ENCODE measurements at places on chromosomes 12 and 14. TPM values are rescaled to one million over a fixed set of nuclear protein-coding genes. Genes with fewer than 3 reads are reported as not detected.

DNA sequence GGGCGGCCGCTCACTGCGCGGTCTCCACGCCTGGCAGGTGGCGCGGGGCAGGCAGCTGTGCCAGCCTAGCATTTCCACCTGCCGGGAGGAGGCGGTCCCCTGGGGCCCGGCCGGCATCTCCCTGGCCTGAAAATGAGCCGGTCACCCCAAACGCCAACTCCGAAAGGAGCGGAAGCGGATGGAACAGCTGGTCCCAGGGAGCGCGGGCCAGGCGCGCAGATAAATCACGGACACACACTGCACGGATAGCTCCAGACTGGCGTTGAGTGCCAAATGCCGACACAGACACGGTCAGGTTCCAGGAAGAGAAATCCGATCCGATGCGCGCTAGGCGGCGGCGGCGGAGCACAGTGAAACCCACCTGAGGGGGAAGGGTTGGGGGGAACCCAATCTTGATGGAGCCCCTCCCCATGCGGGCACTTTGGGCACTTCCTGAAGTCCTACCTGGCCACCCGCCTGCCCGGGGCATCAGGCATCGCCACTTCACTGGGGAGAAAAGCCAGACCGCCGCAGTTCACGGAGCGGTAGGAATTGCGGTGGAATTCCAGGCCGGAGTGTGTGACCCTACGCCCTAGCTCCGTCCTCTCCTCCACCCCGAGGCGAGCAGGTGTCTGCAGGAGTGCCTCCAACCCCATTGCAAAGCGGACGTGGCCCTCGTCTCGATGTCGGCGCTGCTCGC is 624 bp upstream of the PLEKHD1 start:
- no peak overlapping the region for H3K4me3 ChIP-seq
- H3K27ac ChIP-seq, result no peak overlapping the region
- H3K27me3 ChIP-seq, result peaks cover 53% of the 10 kb centered on the region
- DNase-seq, result no peak
- no peaks in the 10 kb centered on the region for H3K4me1 ChIP-seq

DNA sequence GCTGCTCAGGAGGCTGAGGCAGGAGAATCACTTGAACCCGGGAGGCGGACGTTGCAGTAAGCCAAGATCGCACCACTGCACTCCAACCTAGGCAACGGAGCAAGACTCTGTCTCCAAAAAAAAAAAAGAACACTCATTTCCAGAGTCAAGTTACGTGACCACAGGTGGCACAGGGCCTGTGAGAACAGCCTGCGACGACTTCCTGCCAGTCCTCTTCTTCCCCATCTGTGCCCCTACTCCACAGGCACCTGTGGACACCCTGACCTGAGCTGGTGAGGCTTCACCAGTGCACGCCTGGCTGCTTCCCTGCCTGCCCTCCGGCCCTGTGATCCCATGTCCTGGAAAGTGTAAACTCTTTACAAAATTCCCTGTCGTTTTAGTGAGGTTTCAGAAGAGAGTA is 77.7 kb downstream of the PPP2R5C start:
- peak; percentile 66 for DNase-seq
- peaks cover 31% of the 10 kb centered on the region for H3K36me3 ChIP-seq
- no peaks in the 10 kb centered on the region for H3K27me3 ChIP-seq
- H3K4me3 ChIP-seq, result peak overlapping the region; percentile 20

DNA sequence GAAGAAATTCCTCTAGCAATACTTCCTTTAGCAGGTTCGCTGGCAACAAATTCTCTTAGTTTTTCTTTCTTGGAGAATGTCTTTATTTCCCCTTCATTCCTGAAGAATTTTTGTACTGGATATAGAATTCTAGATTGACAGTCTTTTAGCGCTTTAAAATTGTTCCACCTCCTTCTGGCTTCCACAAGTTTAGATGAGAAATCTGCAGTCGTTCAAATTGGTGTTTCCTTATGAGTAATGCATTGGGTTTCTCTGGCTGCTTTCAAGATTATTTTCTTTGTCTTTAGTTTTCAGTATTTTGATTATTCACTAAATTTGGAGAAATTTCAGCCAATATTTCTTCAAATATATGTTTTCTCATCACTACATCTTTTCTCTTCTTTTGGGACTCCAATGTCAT is 33.3 kb upstream of the FGF6 start:
- H3K27ac ChIP-seq, result no peak overlapping the region
- peaks cover 7% of the 10 kb centered on the region for H3K36me3 ChIP-seq
- H3K27me3 ChIP-seq, result peaks cover 20% of the 10 kb centered on the region
- no peak for DNase-seq

DNA sequence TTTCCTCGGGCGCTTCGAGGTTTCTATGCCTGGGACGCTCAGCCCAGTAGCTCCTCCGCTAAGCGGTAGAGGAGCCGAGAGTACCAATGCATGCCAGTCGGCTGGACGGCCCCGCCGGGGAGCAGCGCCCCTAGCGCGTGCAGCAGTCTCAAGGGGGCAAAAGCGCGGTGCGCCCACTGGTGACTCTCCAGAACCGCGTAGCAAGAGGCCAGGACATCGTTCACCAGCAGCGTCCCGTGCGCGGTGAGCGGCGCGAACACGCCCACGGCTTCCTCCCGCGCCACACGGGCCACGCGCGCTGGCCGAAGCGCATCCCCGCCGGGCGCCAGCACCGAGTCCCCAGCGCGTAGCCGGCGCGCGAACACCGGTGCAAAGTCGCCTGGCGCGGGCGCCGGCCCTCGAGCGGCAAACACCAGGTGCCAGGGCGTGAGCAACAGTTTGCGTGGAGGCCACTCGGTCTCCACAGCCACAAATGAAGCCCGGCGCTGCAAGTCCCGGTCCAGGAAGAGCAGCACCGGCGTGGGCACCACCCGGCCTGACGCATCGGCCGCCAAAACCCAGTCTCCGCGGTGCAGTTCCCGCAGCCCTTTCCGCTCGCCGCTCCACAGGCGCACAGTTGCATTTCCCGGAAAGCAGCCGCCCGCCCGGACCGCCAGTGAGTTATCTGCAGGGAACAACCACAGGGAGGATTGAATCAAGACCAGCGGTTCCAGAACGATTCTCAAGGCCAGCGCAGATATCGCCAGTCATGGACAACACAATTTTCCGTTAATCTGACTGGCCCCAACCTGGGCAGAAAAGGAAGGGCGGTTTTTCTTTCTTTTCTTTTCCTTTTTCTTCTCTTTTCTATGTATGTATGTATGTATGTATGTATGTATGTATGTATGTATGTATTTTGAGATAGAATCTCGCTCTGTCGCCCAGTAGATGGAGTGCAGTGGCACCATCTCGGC is 4.5 kb downstream of the DHH start:
- peaks cover 6% of the 10 kb centered on the region for H3K36me3 ChIP-seq
- peaks cover 68% of the 10 kb centered on the region for H3K4me1 ChIP-seq
- H3K4me3 ChIP-seq, result peak overlapping the region; percentile 66

The TRPV4 gene
- total RNA-seq, result 0.17 TPM

The SMCO2 gene
- total RNA-seq, result 0.46 TPM

DNA sequence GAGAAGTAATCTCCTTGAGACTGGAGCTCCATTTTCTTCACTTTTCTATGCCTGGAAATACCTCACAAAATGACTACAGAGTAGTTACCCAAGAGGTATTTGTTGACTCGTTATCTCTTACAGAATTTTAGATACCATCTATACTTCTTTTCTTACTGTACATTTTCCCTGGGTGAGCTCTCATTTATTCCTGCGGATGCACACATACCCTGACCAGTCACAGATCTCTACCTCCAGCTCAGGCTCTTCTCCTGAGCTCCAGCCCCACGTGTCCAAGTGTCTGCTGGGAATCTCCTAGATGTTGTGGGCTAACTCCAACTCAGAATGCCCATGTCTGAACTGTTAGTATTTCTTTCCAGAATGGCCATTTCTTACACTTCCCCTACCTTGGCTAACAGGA is 403.1 kb downstream of the RAD51B start:
- no peaks in the 10 kb centered on the region for H3K27me3 ChIP-seq
- peaks cover 3% of the 10 kb centered on the region for H3K36me3 ChIP-seq
- no peak overlapping the region for H3K27ac ChIP-seq
- no peak for DNase-seq
- H3K4me3 ChIP-seq, result no peak overlapping the region

GRCh38 chr12:3081091-3081490 is 3.9 kb downstream of the TSPAN9 start:
- peaks cover 12% of the 10 kb centered on the region for H3K4me1 ChIP-seq
- no peaks in the 10 kb centered on the region for H3K36me3 ChIP-seq
- no peak overlapping the region for H3K4me3 ChIP-seq

- H3K4me1 ChIP-seq, result no peaks in the 10 kb centered on the region
- no peak overlapping the region for H3K27ac ChIP-seq
- peaks cover 32% of the 10 kb centered on the region for H3K36me3 ChIP-seq
- H3K4me3 ChIP-seq, result no peak overlapping the region
Observed at GRCh38 chr12:26696613-26697092, 136.3 kb downstream of the ITPR2 start.

The RERG gene
- 0.21 TPM for total RNA-seq

DNA sequence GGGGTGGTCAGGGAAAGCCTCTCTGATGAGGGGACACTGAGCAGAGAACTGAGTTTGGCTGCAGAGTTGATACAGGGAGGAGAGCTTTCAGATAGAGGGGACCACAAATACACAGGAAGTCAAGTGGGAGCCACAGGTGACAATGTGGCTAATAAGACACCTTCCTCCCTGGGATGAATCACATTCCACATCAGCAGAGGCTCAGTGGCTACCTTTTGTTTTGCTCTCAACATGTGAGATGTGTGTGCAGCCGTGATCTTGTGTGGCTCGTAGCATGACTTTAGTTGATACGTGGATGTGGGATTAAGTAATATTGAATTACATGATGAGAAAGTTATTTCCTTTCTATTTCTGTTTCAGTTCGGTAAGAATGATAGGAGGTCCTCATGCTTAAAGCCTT is 7.5 kb downstream of the CRADD start:
- H3K27me3 ChIP-seq, result no peaks in the 10 kb centered on the region
- no peak for DNase-seq
- H3K27ac ChIP-seq, result no peak overlapping the region

DNA sequence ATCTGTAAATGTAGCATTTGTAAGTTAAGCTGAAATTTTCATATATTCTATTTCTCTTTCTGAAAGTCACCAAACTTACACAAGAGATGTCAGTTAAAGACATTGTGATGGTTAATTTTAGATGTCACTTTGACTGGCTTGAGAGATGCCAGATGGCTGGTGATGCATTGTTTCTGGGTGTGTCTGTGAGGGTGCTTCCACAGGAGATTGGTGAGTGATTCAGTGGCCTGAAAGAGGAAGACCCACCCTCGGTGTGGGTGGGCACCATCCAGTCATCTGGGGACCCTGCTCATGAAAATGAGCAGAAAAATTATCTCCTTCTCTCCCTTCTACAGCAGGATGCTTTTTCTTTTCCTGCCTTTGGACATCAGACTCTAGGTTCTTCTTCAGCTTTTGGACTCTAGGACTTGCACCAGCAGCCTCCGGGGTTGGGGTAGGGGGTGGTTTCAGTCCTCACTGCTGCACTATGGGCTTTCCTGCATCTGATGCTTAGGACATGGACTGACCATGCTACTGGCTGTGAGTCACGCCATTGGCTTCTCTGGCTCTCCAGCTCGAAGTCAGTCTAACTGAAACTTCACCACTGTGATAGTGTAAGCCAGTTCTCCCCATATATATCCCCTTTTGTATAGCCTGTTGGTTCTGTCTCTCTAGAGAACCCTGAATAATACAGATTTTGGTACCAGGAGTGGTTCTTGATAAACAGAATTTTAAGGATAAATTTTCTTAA is 20.9 kb downstream of the PDE6H start:
- H3K4me3 ChIP-seq, result no peak overlapping the region
- H3K36me3 ChIP-seq, result peaks cover 10% of the 10 kb centered on the region
- H3K4me1 ChIP-seq, result peaks cover 42% of the 10 kb centered on the region

DNA sequence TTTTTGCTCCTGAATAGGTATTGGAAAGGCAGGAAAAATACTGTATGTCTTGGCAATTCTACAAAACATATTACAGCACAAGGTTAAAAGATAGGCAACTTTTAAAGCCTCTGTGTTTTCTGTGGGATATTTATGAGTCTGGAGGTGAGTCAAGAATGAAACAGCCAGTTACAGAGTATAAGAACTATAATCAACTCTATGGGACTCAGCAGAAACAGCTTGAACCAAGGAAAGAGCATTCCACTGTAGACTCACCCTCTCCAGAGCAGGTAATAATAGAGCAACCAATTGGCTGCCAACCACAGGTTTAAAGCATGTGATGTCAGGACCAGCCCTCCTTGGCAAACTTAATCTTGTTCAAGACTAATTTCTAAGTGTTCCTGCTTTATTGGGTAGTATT is 100.5 kb upstream of the MDM1 start:
- no peak overlapping the region for H3K27ac ChIP-seq
- H3K4me3 ChIP-seq, result no peak overlapping the region
- no peaks in the 10 kb centered on the region for H3K4me1 ChIP-seq

All from activated CD4-positive, alpha-beta T cell treated with anti-CD3 and anti-CD28 coated beads, Interleukin-2, amount 10 ng/mL, durations not matched to agents 7 days and 5 days (primary cell).